Activated CD4-positive, alpha-beta T cell treated with anti-CD3 and anti-CD28 coated beads, Interleukin-2, amount 50 U/mL, for 1 hour (primary cell): ENCODE measurements at places on chromosomes 7 and 10.
A peak's percentile ranks its signal among the peaks of the same experiment; 100 is the strongest.

DNA sequence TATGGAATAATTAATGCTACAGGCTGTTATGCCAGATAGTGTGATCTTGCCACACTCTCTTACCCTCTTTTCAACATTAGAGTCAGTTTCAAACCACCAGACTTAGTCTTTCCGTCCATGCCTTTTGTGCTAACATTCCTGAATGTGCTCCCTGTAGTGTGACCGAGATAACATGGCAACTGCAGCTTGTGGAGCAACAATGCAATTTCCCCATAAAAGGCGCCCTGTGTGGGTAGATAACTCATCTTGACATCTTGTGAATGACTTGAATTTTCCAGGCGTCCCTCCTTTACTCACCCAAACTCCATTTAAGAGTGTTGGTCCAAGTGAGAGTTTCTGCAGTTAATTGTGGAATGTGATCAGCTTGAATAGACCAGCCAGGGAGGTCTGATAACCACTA lies 99.6 kb downstream of the DNAH11 start:
- DNase-seq: no peak

DNA sequence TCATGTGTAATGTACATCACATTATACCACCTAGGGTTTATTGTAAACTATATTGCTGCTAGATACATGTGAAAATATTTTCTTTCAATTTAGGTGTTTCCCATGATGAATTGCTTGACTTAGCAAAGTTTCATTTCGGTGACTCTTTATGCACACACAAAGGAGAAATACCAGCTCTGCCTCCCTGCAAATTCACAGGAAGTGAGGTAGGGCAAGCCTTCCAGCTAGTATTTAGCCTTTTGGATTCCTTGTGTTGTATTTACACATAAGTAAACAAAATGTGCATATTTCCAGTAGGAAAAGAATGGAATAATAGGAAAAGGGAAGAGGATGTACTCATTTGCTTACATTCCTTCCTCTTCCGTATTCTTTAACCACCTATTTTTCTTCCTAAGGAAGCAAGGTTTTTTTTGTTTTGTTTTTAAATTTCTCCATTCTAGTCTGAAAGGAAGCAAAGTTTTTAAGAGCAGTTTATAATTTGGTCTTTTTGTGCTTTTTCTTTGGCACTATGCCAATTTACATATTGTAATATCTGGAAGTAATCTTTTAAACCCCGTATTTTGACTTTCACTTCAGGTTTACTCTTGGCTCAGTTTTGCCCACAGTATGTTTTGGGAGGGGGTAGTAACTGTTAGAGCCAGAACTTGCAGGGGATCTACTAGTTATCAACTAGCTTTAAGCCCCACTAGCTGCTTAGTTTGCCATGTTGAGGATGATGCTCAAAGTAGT lies 10.4 kb downstream of the PMPCB start:
- no peak for DNase-seq

DNA sequence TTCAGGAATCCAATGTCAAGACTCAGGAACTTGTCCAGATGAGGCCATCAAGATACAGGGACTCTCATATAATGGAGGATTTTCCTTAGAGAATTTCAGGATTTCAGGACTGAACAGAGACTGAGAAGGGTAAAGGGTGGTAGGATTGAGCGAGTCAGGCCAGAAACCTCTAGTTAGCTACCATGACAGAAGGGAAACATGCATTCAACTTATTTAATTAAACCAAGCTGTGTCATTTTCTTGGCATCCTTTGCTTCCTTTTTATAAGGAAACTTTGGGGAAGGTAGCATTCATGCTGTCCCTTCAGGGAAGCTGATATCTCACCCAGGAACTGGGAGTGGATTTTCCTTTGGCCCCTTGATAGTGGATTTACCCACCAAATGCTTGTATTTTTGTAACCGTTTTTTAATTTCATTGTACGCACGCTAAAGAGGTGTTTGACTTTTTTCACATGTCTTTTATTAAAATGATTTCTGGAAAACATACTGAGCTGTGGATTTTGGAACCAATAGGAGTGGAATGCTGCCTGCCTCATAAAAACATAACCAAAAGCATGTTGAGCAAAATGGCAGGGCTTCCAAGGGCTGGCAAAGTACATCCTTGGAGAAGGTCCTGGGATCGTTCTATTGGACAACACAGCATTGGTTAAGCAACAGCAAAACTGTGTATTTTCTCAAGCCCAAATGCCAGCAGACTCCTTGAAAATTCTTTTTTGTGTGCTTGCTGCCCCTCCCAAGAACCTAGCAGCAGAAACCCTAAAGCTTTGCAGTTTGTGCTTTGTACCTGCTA lies 104.5 kb downstream of the CXCL12 start:
- DNase-seq: no peak

DNA sequence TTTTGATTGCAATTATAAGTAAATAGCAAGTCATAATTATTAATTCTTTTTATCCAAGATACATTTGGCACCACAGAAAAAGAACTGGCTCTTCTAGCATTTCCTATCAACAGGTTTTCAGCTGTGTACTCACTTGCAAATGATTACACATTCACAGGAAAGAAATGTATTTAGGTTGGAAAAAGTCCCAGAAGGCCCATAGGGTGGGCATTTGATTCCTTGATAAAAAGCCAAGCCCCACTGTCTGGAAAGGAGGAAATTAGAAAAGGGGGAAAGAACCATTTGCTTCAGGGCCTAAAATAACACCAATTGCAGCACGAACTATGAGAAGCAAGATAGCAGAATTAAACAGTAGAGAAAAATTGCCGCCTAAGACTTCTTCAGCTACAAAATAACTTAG lies 80.8 kb upstream of the COL1A2 start:
- no peak for DNase-seq

DNA sequence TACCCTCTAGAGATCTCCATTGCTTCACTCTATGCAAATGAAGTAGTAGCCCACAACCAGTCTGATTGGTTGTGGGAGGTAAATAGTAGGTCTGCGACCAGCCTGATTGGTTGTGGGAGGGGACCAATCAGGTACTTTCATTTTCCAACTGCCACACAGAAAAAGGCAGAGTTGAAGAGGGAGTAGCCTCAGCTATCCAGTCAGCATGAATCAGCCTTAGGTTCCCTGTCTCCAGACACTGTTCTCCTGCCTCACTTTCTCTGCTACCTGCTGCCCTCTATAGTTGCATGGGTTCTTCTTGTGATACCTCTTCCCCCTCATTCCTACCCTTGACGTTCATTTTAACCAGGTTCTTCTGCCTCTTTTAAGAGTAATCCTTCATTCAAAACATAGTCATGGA lies 114.5 kb upstream of the LYZL1 start:
- DNase-seq: no peak

DNA sequence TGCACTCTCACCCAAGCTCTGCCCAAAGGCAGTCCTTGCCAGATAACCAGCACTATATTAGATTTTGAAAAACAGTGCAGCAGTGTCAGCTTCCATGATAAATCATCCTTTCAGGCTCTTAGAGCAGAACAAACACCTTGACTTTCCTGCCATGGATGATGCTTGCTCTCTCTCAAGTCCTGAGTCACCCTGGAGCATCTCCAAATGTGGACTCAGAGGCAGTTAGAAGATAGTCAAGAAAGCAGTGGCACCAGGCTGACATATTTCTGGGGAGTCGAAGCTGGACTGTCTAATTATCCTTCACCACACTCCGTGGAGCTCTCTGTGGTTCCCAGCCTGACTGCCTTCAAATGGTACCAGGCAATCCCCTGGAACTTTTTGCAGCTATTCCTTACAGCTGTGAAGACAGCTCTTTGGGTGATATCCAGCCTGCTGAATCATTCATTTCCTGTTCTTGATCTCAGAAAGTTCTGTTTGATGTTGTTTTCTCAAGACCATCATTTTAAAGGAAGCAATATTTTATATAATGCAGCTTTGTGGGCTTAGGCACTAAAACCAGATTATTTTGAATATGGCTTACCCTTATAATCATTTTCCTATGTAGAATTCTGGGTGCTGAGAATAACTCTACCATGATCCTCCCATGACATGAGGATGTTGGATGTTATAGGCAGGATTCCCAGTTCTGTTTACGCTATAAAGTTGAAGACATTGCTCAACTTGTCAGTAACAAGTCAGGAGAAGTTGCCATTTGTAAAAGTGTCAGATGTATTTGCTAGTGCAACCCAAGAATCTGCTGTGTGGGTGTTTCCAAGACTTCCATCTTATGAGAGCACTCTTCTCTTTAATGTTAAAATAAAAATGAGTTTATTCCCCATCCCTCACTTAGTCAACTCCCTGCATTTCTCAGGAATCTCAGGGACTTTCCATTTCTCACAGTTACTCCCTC lies 233.8 kb downstream of the C7orf25 start:
- no peak for DNase-seq

- no peak for DNase-seq
These were observed 46.3 kb downstream of the INSYN2A start for GRCh38 chr10:127150136-127150535.

DNA sequence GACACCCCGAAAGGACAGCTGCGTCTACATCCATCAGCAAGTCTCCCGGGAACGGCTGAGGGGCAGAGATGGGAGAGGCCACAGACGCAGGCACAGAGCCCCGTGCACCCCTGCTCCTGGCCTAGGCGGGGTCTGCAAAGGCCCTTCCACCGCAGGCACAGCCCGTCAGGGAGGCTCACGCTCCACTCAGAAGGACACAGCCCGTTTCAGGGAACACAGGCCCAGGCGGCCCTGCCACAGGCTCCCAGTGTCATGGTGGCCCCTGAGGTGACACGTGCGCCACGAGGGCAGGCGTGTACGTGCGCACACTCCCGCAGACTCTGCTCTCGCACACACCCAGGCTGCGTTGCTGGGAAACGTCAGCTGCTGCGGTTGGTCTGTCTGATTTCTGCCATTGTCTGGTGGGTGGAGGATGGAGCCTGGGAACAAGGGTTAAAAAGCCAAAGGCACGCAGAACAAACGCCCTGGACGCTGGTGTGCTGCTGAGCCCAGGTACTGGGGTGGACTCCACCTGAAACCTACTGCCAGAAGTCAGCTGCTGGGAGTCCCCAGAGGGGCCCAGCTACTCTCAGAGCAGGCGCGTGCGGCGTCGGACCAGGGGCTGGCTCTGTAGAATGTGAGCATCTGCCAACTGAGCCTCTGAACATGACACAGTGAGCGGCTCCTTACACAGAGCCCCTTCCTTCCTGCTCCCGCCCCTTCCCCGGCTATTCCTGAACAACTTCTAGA lies 13.1 kb downstream of the GPER1 start:
- no peak for DNase-seq

GRCh38 chr10:110706690-110707098 lies 62.6 kb downstream of the RBM20 start:
- DNase-seq: no peak

DNA sequence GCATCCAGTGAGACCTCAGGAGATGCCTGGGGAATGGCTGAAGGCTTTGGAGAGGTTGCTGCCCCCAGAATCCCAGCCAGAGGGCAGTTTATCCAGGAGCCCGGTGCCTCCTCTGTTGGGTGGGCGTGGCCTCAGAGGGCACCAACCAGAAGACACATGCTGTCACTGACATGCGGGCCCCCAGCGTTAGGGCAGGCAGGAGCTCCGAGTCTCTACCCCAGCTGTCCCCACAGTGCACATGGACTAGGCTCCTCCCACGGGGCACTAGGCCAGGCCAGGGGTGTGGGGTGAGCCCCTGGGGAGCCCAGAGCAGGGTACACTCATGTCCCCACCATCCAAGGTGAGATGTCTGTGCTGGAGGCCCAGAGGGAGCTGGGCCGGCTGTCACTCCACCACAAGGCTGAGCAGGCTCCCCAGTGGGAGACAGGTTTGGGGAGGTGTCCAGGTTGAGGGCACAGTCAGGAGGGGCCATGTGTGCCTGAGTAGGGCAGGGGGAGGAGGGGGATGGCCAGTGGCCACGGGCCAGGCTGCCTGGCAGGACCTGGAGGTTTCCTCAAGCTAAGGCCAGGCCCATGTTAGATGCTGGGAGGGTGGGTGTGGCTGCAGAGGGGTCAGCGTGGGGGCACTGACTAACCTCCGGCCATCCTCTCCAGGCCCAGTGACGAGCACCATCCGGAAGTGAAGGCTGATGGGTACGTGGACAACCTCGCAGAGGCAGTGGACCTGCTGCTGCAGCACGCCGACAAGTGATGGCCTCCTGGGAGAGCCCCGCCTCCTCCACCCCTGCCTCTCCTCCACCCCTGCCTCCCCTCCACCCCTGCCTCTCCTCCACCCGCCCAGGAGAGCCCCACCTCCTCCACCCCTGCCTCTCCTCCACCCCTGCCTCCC lies 131.3 kb downstream of the FAM53B start:
- DNase-seq: peak; percentile 19
